ENCODE measurements at places on chromosomes 4 and X.

DNA sequence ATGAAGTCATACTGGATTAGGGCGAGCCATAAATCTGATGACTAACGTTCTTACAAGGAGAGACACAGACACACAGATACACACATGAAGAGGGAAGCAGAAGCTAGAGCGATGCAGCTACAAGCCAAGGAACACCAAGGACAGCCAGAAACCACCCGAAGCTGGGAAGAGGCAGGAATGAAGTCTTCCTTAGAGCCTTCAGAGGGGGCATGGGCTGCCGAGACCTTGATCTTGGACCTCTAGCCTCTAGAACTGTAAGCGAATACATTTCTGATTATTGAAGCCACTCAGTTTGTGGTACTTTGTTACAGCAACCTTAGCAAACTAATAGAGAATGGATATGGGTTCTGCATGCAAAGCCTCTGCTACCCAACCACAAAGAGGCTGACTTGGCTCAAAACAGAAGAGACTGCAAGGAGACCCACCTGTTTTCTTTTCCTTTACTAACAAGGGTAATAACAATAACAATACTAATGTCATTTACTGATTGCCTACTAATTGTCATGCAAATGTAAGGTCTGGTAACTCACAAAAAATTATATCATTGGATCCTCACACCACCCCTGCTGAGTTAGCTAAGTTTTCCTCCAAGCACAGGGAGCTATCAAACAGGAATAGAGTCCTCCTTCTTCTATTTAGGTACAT is 10.1 kb upstream of the LDB2 start:
- DNase-seq: no peak

GRCh38 chr4:64935469-64936001 is 526.3 kb upstream of the TECRL start:
- DNase-seq: no peak

DNA sequence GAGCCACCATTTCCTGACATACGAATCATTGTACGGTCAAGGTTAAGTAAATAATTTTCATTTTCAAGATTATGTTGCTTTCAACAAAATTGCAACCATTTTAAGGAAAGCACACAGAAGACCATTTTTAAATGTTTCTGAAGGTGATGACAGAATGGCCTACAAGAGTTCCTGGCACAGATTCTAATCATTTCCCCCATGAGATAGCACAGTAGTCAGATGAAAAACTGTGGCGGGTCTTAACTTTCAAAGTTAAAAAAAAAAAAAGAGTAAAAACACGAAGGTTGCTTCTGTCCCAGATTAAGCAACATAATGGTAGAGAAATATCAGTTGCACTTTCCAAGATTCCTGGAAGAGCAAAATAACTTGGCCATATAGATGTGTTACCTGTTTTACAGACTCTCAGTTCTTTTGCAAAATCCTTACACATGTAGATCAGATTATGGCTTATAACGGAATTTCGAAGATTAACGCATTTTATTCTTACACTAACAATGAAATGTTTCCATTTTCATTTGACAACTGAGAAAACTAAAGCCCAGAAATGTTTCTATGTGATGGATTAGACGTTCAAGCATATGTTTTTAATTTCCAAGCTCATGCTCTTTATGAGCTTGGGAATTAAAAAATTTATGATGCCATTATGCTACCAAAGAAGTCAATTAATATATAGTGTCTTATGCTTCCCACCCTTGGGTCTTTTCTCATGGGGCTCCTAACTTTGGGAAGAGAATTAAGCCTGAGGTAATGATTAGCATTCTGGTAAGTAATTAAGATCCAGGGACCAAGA is 335.1 kb upstream of the CLNK start:
- DNase-seq: no peak

DNA sequence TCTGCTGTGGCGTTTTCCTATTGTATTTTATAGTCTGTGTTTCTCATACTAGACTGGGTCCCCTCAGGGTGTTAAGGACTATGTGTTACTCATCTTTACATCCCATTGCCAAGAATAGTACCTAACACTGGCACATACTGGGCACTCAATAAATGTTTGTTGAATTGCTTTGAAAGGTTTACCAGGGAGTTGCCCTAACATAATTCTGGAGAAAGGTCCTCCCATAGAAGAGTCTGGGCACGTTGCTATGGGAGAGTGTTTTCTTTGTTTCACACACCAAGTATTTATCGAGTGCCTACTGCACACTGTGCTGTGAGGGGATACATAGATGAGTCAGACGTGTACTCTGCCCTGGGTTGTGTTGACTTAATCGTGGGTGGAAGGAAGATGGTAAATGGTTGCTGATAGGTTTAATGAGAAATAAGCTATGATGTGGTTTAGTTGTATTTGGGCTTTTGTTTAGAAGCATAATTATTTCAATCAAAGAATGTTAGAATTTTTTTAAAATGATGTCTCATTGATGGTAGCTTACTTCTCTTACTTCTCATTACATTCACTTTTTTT is 42.9 kb downstream of the AFF1 start:
- DNase-seq: no peak

- no peak for DNase-seq
Observed at GRCh38 chr4:78971326-78971725, 32.1 kb upstream of the PAQR3 start.

- no peak for DNase-seq
Observed at GRCh38 chrX:130738638-130739195, 164.3 kb downstream of the ENOX2 start.
